ENCODE measurements at places on chromosomes 16 and 17.
A peak's percentile ranks its signal among the peaks of the same experiment; 100 is the strongest.

DNA sequence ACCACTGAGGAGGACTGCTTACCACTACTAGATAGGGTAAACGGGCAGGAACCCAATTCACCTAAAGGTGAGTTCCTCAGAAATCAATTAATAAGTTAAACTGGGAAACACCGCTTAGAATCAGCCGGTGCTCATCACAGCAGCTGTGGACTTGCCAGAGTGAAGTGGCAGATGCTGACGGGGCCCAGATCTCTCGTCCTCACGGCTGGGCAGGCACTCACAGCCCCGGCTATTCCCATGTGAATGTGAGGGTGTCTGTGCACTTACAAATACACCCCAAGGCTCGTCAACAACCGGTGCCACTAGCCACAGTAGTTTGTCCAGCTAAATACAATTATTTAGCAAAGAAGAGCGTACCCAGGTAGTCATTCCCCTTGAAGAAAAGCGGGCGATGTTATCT is 29.7 kb downstream of the MBTPS1 start:
- no peak for DNase-seq

DNA sequence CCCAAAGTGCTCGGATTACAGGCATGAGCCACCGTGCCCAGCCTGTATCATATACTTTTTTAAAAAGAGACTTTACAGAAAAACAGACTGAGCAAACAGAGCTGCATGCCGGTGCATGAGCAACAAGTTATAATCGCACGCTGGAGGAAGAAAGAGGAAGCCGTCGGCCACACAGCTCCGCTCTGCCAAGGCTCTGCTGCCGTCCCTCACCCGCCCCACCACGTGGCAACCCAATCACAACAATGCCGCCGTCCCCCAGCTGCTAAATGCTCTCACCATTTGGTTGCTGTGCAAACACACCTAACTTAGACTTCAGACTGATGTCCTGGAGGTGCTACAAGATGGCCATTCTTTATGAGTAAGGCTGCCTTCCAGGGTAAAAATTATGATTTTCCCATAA is 83.5 kb downstream of the ADCY9 start:
- DNase-seq = no peak

GRCh38 chr17:76046064-76046463 is 19.0 kb upstream of the EVPL start:
- no peak for DNase-seq

GRCh38 chr16:56858374-56858773 is 6.6 kb upstream of the SLC12A3 start:
- DNase-seq = no peak

GRCh38 chr17:75340631-75341030 is 51.4 kb upstream of the SLC25A19 start:
- no peak for DNase-seq

GRCh38 chr17:58811290-58811689 is 55.6 kb downstream of the PPM1E start:
- DNase-seq = no peak

DNA sequence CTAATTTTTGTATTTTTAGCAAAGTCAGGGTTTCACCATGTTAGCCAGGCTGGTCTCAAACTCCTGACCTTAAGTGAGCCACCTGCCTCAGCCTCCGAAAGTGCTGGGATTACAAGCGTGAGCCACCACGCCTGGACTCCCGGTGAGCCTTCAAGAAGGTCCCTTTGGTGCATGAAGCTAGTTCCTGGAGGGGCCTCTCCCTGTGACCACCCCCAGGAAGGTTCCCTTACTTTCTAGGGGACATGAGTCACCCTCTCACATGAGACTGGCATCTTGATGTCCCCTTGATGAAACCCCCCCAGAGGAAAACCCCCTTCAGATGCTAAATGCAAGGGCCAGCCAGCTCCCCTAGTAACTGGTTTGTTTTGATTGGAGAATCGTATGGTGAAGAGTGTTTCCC is 12.8 kb downstream of the CARHSP1 start:
- DNase-seq = no peak

- DNase-seq = no peak
Measured at GRCh38 chr17:18261659-18262058, 1.2 kb downstream of the MIEF2 start.

DNA sequence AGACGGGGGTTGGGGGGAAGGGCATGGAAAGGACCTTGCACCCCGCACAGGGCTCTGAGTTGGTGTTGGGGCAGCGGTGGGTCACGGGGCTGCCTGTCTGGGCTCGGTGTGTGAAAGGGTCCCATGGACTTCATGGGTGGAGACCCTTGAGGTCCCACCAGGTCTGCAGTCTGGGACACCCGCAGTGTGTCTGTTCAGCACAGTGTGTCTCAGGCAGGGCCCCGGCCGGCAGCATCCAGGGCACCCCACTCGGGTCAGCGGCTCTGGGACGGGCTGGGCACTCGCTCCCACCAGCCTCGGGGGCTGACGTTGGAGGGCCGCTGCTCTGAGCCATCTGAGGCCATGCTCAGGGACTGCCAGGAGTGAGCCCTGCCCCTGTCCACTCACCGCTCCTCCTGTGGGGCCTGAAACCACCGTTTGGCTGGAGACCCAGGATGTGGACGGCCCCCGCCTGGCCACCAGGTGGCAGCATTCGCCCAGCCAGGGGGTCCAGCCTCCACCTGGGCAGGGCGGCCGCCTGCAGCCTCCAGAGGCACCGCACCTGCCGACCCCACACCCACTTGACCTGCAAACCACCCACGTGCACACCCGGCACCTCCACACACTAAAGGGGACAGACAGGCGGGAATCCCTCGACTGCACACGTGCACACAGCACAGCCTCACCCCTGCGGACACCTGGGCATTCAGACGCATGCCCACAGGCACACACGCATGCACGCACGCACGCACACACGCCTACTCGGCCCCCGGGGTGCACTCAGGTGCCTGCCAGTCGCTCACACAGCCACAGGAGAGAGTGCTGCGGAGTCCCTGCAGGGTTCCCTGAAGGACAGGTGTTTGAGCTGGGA is 10.1 kb upstream of the ZFPM1 start:
- peak; percentile 83 for DNase-seq

- DNase-seq = no peak
Measured at GRCh38 chr17:41686281-41686680, 2.4 kb upstream of the EIF1 start.

DNA sequence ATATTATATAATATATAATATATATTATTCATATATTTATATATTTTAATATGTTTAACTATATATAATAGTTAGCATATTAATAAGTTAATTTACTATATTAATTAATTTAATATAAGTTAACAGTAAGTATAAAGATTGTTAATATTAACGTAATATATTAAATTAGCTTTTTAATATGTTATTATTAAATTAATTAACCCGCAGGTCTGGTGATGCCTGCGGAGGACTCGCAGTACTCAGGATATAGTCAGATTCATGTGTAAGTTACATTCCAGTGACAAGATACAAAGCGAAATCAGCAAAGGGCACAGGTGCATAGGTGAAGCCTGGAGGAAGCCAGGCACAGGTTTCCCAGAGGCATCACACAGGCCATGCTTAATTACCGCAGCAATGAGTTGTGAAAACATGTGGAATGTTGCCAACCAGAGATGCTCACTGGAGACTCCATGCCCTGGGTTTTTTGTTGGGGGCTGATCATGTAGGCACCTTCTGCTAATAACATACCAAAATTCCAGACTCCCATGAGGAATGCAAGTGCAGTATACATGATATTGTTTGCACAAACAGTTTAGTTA is 130.4 kb upstream of the MPHOSPH6 start:
- no peak for DNase-seq

- DNase-seq = peak; percentile 12
Measured at GRCh38 chr16:85991425-85991824, 92.5 kb downstream of the IRF8 start.

GRCh38 chr17:27582696-27583095 is 48.3 kb upstream of the LGALS9 start:
- no peak for DNase-seq

- no peak for DNase-seq
Measured at GRCh38 chr17:29949696-29950095, 8.3 kb downstream of the EFCAB5 start.

DNA sequence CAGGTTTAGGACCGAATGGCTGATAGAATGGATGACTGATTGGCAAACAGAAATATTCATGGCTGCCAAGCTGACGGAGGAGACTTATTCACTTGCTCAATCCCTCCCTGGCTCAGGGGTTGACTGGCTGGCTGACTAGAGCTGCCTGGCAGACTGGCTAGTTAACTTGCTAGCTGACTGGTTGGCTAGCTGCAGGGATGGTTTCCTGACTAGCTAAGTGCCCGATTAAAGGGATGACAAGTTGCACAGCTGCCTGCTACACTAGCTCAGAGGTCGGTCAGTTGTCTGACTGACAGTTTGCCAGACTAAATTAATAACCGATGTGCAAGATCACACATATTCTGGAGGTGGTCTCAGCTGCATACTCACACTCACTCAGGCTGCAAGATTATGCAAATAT is 1208.4 kb upstream of the CDH8 start:
- no peak for DNase-seq

DNA sequence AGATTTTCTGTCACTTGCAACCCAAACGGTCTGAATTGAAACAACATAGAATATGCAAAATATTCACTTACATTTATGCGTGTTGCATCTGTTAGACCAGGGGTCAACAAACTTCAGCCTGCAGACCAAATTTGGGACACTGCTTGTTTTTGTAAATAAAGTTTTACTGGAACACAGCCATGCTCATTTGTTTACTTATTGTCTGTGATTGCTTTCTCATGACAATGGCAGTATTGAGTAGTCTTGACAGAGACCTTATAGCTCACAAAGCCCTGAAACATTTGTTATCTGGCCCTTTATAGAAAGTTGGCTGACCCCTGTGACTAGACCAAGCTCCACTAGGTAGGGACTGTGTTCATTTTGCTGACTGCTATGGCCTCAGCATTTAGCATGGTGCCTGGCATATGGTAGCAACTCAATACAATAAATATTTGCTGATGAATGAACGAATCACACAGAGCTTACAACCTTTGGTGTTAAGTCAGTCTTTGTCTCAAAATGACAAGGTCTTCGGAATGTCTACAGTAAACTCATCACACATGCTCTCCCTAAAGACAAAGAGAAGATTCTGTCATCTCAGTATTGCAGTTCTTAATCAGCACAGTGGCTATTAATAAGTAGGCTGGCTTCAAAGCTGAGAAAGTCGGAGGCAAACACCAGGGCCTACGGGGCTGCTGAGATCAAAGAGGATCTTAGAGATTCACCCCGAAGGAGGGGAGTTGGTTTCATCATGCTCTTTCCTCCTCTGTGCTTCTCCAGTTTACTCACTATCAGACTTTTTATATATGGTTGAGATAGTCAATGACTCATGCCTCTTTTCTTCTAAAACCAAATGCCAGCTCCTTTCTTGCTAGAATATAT is 95.2 kb upstream of the AXIN2 start:
- DNase-seq = no peak

- DNase-seq = no peak
Measured at GRCh38 chr16:65793781-65794180, 572.7 kb upstream of the CDH5 start.

DNA sequence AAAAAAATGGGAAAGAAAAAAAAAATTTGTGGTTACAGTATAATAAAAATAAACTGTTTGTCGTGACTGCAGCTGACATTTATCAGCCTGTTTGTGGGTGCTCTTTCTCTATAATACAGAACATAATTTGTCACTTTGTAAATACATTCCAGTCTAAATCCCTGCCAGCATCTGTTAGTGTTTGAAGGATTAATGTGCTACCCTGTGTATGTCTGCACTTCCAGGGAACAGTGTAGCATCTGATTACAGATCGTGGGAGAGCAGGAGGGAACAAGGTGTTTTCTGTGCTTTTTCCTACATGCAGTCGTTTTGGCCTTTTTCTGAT is 265.1 kb downstream of the WWOX start:
- no peak for DNase-seq

- DNase-seq = no peak
Measured at GRCh38 chr16:89152831-89153700, 18.5 kb upstream of the CDH15 start.

- DNase-seq = no peak
Measured at GRCh38 chr17:27755706-27756466, 44.4 kb downstream of the NOS2 start.

DNA sequence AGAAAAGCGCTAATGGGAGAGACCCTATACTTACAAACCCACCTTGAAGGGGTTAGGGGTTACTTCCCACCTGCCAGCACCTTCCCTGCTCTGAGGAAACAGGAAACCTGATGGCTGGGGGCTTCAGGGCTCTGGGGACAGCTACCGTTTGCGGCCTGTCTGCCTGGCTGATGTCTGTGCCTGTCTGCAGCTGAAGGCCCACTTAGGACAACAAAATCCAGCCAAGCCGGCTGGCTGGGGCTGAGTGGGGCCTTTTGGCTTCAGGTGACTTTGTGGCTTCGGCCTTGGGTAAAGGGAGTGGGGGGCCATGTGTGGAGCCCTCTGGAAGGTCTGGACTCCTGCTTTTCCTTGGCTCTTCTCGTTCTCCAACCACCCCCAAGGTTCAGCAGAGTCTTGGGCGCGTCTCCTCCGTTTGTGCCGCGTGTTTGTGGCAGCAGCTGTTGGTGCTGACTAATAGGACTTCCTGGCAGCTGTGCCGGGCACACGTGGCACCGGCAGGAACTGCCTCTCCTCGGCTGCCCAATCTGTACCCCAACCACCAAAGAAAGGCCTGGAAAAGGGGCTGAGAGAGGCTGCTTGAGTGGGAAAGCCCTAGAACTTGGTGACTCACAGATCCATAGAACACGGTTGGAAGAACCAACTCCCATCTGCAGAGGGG is 186.7 kb downstream of the MSI2 start:
- DNase-seq = peak; percentile 35

- peak; percentile 62 for DNase-seq
Measured at GRCh38 chr17:58332778-58333735, 4.5 kb upstream of the TSPOAP1 start.

DNA sequence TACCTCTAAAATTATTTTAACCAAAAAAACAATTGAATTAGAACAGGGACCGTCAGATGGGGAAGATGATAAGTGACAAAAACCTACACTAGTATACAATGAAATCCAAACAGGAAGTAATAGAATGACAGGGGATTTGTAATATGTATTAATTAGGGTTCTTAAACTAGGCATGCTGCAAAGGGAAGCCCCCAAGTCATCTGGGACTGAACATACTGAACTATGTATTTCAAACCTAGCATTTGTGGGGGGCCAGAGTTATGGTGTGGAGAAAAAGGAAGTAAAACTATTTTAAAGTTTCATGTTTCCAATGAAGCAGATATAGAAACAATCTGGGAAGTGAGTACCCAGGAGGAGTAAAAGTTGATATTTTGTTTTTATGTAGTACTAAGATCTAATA is 133.2 kb upstream of the HS3ST3A1 start:
- DNase-seq = no peak

DNA sequence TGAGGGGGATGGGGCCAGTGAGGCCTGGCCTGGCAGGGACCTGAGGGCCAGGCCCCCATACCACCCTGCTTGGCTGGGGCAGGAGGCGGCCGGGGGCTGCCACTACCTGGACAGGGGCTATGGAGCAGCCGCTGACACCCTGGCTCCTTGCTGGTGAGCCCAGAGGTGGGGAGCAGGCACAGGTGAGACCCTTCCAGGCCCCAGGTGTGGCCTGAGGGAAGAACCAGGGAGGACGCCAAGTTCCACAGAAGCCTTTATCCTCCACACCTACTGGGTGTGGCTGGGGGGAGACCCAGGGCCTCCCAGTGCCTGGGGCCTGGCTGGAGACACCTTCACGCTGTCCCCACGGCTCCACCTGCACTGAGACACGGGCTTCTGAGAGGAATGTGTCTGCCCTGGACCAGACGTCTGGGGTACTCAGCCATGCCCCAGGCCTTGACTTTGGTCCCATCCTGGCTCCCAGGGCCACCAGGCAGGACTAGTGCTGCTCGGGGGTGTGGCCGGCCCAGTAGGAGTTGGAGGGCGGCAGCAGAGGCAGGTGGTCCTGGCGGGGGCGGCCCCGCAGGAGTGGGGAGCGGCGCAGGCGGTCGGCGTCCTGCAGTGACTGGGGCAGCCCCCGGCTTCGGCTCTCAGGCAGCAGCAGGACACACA is 4.7 kb downstream of the SLC22A31 start:
- DNase-seq = peak; percentile 14

- no peak for DNase-seq
Measured at GRCh38 chr17:49148171-49148570, 15.6 kb downstream of the B4GALNT2 start.

Data from activated B cell treated with CpG ODN at 0.5 μM for 24 hours (primary cell).